Peyer's patch (tissue), 4 donors: ENCODE measurements at places on chromosomes 5 and 9.

GRCh38 chr5:125481506-125482465 is 735.3 kb upstream of the ZNF608 start:
- H3K27ac ChIP-seq = no peak overlapping the region
- H3K4me3 ChIP-seq = no peak overlapping the region
- H3K4me1 ChIP-seq = peaks cover 5% of the 10 kb centered on the region

DNA sequence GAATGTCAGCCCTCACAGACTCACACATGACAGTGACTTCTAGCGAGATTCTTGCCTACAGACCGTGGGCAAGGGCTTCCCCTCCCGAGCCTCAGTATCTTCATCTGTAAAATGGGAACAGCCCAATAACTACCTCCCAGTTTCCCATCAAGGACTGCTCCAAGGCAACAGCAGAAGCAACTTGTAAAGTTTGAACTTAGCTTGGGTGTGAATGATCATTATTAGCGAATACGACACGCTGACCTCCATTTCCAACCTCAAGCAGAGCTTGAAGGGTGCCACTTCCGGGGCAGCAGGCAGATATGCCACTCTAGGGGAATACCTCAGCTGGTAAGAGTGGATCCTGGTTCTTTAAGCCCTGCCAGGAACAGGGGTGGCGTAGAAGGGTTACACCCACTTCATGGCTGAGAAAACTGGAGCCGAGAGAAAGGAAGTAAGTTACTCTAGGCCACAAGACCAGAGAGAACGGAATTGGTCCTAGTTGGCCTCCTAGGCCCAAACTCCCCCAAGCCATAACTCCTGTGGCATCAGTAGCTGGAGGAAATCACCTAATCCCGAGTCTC is 2.0 kb downstream of the RNF44 start:
- H3K36me3 ChIP-seq = peaks cover 3% of the 10 kb centered on the region
- DNase-seq = peak; percentile 80
- H3K27ac ChIP-seq = peak overlapping the region; percentile 98

GRCh38 chr9:104961238-104961637 is 33.3 kb upstream of the ABCA1 start:
- no peaks in the 10 kb centered on the region for H3K36me3 ChIP-seq
- peak; percentile 60 for DNase-seq
- no peak overlapping the region for H3K4me3 ChIP-seq

DNA sequence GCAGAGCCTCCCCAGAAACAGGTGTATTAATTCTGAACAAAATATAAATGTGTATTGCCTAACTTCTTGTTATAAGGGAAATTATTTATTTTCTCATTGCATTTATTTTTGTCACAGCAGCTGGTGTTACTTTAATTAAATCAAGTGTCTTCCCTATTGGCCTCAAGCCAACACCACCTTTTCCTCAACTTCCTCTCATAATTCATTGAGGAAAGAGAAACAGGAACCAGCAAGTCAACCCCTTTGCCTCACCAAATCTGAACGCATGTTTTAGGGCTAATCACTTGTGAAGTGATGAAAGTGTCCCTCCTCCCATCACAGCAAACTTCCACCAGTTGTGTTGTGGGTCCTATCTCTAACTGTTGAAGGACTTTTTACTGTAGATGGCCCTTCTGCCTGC is 73.1 kb downstream of the DIRAS2 start:
- no peaks in the 10 kb centered on the region for H3K27me3 ChIP-seq
- H3K4me3 ChIP-seq = no peak overlapping the region
- no peak for DNase-seq
- no peak overlapping the region for H3K27ac ChIP-seq
- H3K36me3 ChIP-seq = no peaks in the 10 kb centered on the region

DNA sequence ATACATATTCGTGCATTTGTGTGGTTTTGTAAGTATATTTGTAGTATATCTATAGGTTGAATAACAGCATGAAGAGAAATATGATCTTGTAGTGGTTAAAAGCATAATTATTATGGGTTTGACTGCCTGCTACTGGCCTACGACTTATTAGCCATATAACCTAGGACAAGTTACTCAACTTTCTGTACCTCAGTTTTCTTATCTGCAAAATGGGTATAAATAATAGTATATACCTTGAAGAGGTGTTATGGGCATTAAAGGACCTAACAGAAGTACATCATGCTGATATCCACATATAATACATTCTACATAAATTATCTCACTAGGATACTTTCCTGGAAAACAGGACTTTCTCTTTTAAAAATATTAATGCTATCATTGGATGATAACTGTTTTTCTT is 118.3 kb upstream of the ELL2 start:
- no peaks in the 10 kb centered on the region for H3K27me3 ChIP-seq
- no peak for DNase-seq
- no peaks in the 10 kb centered on the region for H3K4me1 ChIP-seq
- H3K4me3 ChIP-seq = no peak overlapping the region
- H3K27ac ChIP-seq = no peak overlapping the region
